Activated naive CD8-positive, alpha-beta T cell treated with anti-CD3 and anti-CD28 coated beads, Interleukin-2, amount 10 ng/mL, durations not matched to agents 7 days and 5 days (primary cell): ENCODE measurements at places on chromosomes 7 and 10.

- DNase-seq = no peak
Measured at GRCh38 chr10:60377042-60377352, 12.7 kb downstream of the ANK3 start.

DNA sequence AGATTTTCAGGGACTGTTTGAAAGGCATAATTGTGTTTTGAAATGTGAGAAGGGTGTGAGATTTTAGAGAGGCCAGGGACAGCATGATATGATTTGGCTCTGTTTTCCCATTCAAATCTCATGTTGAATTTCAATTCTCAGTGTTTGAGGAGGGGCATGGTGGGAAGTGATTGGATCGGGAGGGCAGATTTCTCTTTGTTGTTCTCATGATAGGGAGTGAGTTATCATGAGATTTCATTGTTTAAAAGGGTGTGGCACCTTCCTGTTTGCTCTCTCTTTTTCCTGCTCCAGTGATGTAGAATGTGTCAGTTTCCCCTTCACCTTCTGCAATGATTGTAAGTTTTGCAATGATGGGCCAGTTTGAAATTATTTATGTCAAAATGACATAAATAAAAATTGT, 113.0 kb upstream of the PCDH15 start:
- DNase-seq = no peak

GRCh38 chr7:4725014-4725849, 43.1 kb downstream of the FOXK1 start:
- peak; percentile 72 for DNase-seq

DNA sequence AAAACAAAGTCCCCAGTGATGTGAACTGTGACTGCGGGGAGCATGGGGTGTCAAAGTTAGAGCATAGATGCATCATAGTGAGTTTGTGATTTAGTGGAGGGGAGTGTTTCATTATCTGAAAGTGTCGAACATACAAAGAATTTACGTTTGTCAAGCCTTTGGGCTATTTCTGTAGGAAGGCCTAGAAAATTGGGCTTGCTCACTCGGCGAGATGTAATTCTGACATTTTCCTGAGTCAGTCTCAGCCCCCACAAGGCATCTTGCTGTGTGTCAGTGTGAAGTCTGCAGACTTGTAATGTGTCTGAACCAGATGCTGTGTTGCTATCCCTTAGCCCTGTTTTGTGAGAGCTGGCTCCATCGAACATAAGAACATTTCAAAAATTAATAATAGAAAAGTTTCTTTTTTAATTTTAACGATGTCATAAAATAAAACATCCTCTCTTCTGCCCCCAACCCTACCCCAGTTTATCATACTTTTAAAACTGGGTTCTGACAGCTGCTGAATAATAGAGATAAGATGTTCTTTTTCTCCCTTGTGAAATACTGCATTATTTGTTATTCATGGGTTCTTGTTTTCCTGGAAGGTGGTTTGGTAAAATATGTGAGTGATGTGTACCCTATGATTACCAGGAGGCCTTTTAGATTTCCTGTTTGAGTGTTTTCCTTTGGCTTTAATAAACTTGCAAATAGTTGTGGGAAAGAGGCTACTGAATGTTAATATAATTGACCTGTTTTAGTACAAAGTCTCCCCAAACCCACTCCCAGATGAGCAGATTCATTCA, 207.4 kb downstream of the GPR158 start:
- DNase-seq = no peak

DNA sequence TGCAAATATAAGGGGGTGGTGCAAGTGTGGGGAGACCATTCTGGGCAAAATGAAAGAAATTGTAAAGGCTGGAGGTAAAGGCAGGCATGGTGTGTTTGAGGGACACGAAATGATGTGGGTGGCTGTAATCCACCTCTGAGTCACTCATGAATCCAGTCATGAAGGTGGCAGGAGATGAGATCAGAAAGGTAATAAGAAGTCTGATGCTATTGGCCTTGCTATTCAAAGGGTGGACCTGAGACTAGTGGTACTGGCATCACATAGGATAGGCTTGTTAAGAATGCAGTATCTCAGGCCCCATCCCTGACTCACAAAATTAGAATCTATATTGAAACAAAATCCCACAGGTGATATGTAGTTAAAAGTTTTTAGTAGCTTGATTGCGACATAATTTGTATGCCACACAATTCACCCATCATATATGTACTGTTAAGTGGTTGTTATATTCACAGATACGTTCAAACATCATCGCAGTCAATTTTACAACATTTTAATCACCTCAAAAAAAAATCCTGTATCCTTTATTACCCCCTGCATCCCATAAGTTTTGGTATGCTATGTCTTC, 85.6 kb downstream of the ST8SIA6 start:
- no peak for DNase-seq

GRCh38 chr7:14999331-14999730, 96.8 kb upstream of the DGKB start:
- DNase-seq = no peak

DNA sequence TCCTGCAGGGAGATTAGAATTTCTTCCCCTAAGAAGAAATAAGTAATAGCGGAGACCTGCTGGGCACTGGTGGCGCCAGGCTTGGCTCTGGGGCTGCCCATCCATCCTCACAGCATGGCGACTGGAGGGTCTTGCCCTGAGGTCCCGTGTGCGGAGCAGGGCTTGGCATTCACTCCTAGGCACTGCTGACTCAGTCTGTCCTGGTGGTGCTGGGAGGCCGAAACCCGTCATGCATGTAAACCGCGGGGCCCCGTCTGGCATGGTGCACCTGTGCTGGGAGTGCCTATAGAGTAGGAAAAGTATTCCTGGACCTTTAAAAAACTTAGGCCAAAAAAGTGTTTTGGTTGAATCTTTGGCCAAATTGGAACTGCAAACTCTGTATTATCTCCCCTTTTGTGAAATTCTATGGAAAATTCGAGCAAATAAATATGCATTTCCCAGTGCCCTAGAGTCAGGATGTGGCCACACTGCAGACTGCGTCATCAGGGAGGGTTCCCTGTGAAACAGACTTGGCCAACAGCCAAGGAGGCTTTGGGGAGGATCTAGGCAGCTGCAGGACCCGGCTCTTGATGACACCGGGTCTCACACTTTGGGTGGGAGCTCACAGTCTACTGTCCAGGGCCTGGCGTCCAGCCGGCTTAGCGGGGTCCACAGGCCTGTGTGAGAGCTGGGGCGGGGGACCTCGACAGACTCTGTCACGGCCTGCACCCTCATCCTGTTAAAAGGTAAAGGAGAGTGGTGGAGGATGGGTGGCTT, 122.3 kb downstream of the VIPR2 start:
- no peak for DNase-seq

- no peak for DNase-seq
Measured at GRCh38 chr10:62650411-62650810, 154.1 kb upstream of the ADO start.

- DNase-seq = no peak
Measured at GRCh38 chr7:159032322-159032721, 112.3 kb downstream of the VIPR2 start.

DNA sequence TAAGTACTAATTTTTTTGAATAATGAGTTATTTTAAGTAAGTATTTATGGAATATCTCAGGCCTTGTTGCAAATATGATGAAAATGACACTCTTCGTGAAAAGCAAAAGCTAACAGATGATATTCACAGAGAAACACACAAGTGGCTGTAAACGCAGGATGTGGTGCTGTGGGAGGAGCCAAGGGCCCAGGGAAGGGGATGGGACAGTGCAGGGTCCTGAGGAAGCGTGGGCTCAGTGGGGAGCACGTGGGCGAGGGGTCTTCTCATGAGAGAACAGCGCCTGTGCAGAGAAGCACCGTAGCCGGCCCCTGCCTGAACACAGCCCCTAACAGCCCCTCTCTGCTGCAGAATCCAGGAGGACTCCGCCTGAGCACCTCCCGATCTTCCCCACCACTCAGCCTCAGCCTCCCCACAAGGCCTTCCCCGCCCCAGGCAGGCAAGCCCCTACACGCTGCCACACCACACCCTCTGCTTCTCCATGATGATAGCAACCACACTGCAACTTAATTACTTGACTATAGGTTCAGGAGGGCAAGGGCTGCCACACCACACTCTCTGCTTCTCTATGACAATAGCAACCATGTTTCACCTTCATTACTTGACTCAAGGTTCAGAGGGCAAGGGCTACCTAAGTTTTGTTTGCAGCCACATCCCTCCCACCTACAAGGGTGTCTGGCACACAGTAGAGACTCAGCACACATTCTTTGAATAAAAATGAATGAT, 152.6 kb upstream of the RNF32 start:
- DNase-seq = no peak

DNA sequence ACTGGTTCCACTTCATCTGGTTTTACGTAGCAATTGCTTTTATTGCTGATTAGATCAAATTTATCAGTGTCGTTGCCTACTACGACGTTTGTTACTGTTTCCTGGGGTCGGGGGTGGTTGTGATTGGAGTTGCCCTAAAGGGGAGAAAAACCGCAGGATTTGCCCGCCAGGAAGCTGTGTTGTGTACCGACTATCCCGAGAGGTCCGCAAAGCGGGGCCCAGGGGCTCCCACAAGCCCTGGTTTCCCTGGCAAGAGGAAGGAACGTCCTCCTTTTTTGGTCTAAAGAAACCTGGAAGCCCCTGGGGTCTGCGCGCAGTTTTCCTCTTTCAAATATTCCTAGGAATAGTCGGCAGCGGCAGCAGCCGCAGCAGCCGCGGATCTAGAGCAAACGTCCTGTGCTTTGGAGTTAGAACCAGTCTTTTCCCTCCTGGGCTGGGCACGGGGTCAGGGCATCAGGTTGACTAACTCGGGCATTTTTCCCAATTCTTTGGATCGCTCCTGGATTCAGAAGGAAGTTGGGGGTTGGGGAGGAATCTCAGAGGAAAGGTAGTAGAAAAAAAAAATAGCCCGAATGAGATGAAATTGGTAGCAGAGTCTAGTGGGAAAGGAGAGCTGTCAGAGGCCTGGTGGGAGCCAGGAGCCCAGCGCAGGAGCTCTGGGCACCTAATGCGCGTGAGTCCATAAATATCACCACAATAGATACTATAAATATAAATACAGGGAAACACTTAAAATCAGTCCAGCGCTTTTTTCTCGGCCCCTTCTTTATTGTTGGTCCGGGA, 4.6 kb downstream of the VAX1 start:
- no peak for DNase-seq

GRCh38 chr10:4147245-4147644, 362.2 kb upstream of the KLF6 start:
- no peak for DNase-seq

DNA sequence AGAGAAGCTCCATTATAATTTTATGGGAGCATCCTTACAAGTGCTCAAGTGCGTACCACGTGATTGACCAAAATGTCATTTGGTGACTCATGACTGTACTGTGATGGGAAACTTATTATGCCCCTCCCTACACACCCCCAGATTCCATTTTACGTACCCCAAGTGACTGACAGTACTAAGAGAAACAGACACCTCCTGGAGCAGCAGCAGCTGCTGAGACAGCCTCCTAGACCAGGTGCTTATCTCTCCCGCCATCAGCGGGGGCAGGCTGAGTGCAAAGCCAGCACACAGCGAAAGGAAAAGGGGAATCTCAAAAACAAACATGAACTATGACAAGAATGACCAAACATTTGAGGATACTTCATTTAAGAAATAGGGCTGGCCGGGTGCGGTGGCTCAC, 4.2 kb upstream of the ADAM12 start:
- DNase-seq = no peak

DNA sequence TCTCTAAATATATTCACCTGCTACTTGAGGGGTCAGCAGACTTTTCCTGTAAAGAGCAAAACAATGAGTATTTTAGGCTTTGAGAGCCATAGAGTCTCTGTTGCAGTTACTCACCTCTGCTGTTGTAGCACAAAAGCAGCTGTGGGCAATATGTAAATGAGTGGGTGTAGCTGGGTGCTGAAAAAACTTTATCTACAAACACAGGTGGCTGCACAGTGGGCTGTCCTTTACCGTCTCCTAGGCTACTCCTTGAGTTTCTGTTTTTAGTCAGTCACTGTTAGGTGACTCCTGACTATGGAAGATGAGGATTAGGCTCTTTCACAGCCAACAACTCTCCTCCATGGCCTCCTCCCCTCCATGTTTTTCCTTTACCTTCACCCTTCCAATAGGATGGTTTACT, 286.1 kb upstream of the C7orf33 start:
- DNase-seq = no peak

DNA sequence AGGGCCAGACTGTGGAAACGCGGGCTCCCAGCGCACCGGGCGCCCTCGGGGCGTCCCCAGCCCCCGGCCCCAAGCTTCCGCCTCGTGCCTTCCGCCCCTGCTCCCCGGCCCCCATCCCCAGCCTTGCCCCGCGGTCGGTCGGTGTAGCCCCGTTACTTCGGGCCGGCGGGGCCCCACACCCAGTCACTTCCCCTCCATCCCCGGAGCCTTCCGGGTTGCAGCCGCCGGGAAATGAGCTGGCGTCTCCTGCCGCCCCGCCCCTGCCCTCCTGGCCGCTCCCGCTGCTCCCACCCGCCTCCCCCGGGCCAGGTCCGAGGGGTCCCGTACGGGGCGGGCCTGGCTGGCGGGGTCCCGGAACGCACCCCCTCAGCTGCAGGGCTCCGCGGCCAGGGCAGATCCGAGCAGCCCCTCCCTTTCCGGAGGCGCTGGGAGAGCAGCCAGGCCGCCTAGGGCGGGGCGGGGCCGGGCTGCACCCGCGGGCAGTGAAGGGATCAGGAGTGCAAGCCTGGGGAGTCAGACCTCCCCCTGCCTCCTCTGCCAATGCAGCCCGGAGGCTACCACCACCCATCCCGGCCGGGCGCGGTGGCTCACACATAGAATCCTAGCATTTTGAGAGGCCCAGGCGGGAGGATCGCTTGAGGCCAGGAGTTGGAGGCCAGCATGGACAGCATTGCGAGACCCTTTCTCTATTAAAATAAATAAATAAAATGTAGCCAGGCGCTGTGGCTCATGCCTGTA, 709 bp downstream of the ARPC1B start:
- DNase-seq = peak; percentile 83

DNA sequence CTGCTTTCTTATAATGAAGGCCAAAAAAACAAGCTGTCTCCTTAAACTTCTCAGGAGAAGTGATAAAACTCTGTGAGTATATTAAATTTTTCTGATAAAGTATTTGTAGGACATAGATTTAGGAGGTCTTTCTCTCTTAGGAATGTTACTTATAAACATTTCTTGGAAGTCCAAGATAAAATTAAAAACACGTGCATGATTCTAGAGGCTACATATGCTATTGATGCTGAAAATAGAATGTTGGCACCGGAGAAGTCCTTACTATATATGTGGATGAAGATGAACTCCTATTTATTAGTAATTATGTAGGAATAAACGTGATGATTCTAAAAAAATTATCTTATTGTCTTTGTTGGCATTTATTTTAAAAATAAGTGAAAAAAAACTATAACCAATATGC, 241.3 kb upstream of the LRRTM3 start:
- DNase-seq = no peak

GRCh38 chr7:21011153-21011552, 224.5 kb upstream of the SP8 start:
- no peak for DNase-seq
